NCI-H510A (cell line): ENCODE measurements at places on chromosomes 12 and 14.

GRCh38 chr12:49255857-49256637 lies 8.8 kb upstream of the TUBA1C start:
- no peak for DNase-seq

DNA sequence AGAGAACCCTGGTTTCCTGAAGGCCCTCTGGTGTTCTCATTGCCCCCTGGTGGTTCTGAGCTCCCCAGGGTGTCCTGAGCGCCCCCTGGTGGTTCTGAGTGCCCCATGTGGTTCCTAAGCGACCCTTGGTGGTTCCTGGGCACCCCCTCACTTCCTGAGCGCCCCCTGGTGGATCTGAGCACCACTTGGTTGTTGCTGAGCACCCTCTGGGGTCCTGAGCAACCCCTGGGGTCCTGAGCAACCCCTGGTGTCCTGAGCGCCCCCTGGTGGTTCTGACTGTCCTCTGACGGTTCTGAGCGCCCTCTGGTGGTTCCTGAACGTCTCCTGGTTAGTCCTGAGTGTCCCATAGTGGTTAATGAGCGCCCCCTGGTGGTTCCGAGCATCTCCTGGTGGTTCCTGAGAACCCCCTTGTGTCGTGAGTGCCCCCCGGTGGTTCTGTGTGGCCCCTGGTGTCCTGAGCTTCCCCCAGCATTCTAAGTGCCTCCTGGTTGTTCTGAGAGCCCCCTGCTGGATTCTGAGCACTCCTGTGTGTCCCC lies 568.3 kb downstream of the TMEM121 start:
- no peak for DNase-seq

- DNase-seq = peak; percentile 99
Observed at GRCh38 chr12:122064025-122064777, 14.4 kb upstream of the MLXIP start.

DNA sequence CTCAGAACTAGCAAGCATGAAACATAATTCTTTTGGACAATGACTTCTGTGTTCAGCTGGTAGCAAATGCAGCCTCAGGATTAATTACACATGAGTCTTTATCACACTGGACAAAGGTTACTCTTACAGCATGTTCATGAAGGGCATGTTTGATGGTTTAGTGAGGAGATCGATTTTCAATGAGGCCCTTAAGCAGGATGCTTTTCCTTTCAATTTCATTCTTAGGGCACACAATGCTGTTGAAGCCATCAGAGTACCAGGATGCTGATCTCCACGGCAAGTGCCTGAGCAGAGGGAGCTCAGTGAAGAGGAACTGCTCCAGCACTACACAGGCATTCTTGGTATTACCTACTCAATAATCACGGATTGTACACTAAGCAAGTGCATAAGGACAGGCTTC lies 542.0 kb downstream of the SNAPC1 start:
- no peak for DNase-seq

- no peak for DNase-seq
Observed at GRCh38 chr12:65903691-65904383, 79.6 kb downstream of the HMGA2 start.
